ENCODE measurements at places on chromosomes 12 and 14.

- no peak for DNase-seq
Observed at GRCh38 chr12:109998241-109998903, 858 bp upstream of the ANKRD13A start.

GRCh38 chr14:104186575-104186974 lies 48.2 kb downstream of the KIF26A start:
- no peak for DNase-seq

GRCh38 chr12:24038211-24038997 lies 88.9 kb upstream of the SOX5 start:
- no peak for DNase-seq

GRCh38 chr12:95976416-95976832 lies 19.7 kb downstream of the HAL start:
- DNase-seq = no peak

DNA sequence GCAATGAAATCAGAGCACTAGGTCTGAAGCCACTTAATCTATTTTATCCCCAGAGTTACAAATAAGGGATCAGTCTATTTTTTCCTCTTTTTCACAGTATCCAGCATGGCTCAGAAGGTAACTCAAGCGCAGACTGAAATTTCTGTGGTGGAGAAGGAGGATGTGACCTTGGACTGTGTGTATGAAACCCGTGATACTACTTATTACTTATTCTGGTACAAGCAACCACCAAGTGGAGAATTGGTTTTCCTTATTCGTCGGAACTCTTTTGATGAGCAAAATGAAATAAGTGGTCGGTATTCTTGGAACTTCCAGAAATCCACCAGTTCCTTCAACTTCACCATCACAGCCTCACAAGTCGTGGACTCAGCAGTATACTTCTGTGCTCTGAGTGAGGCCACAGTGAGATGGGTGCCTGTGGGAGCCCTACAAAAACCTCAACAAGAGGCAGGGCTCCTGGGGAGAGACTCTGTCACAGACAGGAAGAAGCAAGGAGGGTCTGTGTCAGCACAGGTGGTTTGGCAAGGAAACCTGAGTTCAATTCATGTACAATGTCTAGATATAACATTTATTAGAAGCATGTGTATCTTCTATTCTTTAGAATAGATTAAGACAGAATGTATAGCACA lies 334.3 kb upstream of the OR4E1 start:
- DNase-seq = peak; percentile 47

- no peak for DNase-seq
Observed at GRCh38 chr14:105117257-105117646, 51.3 kb downstream of the JAG2 start.

Measured in activated CD8-positive, alpha-beta memory T cell treated with anti-CD3 and anti-CD28 coated beads, Interleukin-2, amount 10 ng/mL, durations not matched to agents 7 days and 5 days (primary cell).